GM12878 (cell line): ENCODE measurements at places on chromosomes 16 and 17. TPM values are rescaled to one million over a fixed set of nuclear protein-coding genes. Genes with fewer than 3 reads are reported as not detected.

- no peak for DNase-seq
Observed at GRCh38 chr16:74757349-74757748, 17.3 kb downstream of the FA2H start.

GRCh38 chr17:2058586-2059546 is 4.0 kb downstream of the HIC1 start:
- no peak for DNase-seq

DNA sequence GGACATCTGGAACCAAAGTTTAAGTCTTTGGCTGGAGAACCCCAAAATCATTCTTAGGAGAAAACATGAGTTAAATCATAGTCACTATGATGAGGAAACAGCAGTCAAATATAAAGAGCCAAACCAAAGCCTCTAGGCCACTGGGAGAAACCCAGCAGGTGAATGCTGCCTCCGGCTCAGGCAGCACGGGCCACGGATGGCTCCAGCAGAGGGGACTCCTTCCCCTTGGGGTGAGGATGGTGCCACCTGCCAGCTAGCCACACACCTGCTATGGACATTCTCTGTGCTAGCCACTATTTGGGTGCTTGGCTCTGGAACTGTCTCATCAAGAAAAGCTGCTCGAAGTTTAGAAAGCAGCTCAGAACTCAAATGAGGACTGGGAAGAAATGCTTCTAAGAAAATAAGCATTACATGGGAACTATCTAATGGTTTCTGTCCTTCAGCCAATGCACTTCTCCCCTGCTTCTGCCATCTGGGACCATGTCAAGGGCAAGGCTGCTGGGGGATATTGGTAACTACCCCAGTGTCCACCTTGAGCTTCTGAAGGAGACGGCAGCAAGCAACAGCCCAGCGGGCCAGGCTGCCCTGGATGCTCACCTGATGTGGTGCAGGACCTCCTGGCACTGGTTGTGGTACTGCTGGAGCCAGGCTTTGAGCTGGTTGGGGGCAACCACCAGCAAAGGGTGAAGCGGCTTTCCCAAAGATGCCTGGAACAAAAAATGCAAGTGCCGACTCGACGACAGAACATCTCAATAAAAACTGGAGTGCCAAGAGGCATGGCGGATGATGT is 22.5 kb downstream of the ELAC2 start:
- no peak for DNase-seq

The HOXB3 gene
- 0.61 and 0.76 TPM in 2 replicates for polyA plus RNA-seq

DNA sequence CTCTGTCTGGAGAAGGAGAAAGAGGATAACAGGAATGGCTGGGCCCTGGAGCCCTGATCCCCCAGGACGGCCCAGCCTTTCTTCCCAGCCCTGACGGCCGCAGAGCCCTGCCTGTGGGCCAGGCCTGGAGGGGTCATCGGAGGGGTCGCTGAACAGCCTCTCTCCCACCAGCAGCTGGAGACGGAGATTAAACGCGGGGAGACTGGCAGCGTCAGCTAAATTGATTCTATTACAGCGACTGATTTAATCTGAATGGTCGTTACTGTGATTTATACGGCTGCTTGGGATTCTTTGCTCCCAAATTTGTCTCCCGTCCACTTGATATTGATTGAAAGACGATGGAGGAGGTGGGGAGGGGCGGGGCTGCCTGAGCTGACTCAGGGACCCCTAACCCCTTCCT is 7.1 kb upstream of the CDH15 start:
- DNase-seq, result no peak

The PRSS8 gene
- polyA plus RNA-seq, result not detected in 2 replicates

- no peak for DNase-seq
Observed at GRCh38 chr16:24298548-24299167, 42.5 kb downstream of the CACNG3 start.
